ENCODE measurements at places on chromosomes 5 and 9.

- no peak for DNase-seq
Observed at GRCh38 chr9:116905171-116905588, 218.1 kb downstream of the TRIM32 start.

GRCh38 chr5:7244208-7244607 lies 151.7 kb upstream of the ADCY2 start:
- no peak for DNase-seq

DNA sequence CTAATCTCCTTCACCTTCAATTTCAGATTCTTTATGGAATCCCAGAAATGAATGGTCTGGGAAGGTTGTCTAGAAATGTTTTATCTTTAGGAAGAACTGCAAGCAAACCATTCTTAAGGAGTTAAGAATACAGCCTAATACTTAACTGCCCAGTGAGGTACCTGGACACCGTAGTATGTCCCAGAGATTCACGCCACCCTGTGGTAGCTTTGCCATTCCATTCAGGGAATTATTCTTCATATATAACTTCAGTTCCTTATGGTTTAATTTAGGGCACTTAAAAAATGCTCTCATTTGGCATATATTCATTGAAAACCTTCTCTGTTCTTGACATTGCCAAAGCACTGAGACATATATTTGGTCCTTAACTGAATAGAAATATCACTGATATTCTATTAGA lies 49.7 kb downstream of the ACTBL2 start:
- no peak for DNase-seq

GRCh38 chr9:114754581-114754980 lies 51.3 kb downstream of the TNFSF15 start:
- DNase-seq, result no peak

DNA sequence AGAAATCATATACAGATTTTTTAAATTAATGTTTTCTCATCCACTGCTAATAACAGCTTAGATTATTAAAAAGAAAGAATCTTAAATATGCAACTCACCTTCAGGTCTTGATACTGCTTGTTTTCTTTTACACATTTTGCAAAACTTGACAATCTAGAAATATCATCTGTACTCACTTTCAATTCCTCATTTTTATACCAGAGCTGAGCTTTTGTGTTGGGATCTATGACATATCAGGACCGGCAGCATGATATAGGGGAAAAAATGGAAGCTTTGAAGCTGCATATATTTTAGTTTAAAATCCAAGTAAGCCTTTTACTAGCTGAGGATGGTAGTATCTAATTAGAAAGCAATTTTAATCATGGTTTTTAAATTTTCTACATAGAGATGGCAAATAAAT lies 75.7 kb upstream of the SMARCA2 start:
- no peak for DNase-seq

All from activated naive CD4-positive, alpha-beta T cell (primary cell).